ENCODE measurements at places on chromosomes 2 and 18.

DNA sequence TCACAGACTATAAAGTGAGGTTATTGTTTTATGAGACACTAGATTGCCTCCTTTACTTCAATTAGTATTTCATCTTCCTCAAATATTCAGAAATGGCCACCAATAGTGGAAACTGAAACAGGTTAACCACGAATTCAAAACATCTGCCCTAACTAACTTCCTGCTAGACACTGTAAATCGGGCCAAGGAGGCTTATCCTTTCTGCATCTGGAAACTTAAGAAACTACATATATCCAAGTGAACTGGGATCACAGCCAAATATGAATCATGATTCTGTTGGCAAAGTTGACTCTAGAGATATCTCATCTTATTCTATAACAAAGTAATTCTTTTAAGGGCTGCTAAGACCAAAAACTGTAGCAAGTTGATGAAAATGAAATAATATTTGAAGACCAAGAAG, 136.6 kb upstream of the ZC3H15 start:
- DNase-seq: no peak

DNA sequence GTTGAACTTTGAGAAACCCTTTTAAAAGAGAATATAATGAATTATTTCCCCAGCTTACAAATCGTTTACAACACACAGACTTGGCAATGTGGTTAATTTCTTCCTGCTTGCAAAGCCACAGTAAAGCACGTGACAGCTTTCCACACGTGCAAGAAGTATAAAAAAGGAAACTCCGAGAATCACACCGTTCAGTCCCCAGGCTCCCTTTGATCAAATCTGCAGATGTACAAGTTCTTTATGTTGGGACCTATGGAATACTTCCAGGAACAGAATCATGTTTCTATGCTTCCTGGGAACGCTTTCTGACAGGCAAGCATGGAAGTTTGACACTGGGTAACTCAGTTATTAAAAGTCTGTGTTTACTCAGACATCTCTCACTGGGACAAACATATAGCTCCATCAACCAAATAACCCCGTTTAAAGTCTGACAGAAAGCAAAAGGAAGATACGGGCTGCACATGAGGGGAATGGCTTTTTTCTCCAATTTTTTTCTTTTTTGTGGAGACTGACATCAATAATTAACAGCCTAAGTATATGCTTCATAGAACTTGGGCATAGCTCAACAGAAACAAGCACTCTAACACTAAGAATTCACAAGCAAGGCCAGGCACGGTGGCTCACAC, 134.8 kb downstream of the EIPR1 start:
- no peak for DNase-seq

GRCh38 chr2:8426550-8426949, 255.3 kb upstream of the ID2 start:
- DNase-seq: no peak

GRCh38 chr2:61247204-61247812, 85.3 kb downstream of the C2orf74 start:
- DNase-seq: no peak

DNA sequence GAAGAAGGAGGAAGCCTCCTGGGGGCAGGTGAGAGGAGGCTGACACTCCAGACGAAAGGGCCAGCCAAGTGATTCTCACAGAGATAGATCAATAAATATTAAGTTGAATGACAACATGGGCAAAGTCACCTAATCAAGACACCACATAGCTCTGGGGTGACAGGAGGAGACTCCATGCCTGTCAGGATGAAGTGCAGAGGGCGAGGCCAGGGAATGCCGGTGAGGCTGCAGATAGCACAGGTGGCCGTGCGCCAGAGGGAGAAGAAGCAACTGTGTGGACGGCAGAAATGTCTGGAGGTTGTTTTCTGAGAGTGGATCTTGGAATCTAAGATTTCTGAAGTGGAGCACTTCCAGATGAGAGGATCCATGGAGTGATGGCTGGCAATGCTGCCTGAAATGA, 71.4 kb downstream of the NAB1 start:
- DNase-seq: no peak

GRCh38 chr2:100262555-100263320, 59.6 kb downstream of the LONRF2 start:
- DNase-seq: no peak

- no peak for DNase-seq
These were observed 19.3 kb downstream of the STK36 start for GRCh38 chr2:218691234-218691633.

- no peak for DNase-seq
These were observed 9.3 kb downstream of the TMEM182 start for GRCh38 chr2:102771114-102771513.

DNA sequence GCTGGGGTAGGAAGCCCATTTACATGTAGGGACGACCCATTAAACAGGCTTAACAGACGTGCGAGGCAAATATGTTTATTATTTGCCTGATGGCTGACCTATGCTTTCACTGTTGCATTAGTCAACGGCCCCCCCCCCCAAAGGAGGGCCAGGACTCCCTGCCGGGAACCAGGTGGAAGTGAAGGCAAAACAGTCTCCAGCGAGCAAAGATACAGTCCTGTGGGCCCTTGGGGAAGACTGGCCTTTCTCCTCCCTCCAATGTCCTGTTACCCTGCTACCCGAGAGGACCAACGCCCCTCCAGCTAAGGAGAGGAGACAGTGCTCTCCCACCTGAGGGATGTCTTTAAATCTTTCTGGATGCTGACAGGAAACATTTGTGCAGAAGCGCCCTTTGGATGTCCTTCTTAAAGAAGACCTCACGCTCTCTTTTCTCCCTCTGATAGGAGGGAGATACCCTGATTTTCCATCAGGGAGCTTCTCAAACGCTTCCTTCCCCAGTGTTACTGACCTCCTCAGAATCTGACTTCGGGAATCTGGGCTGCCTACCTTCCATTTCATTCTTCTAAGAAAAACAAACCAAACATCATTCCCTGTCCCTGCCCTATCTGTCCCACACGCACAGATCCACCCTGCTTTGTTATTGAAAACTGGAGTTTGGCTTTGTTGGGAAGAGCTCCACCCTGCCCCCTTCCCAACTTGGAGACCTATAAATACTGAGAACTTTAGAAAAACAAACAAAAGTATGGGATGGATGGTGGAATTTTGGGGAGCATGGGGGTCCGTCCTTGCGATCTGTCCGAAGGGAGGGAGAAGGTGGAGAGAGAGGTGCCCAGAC, 135.9 kb upstream of the SIX3 start:
- no peak for DNase-seq

GRCh38 chr2:145254291-145254690, 734.4 kb upstream of the ZEB2 start:
- DNase-seq: no peak

DNA sequence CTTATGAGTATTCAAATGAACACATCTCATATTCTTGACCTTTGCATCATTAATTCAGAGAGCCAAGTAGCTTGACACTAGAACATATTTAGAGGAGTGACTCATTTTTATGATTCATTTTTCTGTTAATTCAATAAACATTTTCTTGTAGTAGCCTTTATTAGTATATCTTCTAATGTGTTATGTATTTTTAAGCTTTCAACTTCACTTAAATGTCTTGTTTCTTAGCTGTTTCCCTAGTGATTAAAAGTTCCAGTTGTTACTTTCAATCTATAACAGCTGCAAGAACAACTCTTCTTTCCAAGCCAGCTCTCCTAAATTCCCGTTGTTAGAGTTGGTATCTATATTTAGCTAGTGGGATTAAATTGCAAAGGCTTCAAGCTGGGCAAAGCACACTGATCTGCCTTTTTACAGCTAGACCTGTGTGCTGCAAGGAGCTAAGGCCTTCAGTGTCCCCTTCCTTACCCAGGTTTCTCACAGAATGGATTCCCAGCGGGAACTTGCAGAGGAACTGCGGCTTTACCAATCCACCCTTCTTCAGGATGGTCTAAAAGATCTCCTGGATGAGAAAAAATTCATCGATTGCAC, at the start of gene KLHL41:
Gene KLHL41, plus strand, starts transcription at position 405 of the 588 bp plus-strand sequence. Its CDS starts 77 bp downstream, at position 482.
- no peak for DNase-seq

- no peak for DNase-seq
These were observed 148.3 kb upstream of the KLHL14 start for GRCh38 chr18:32920796-32921787.

DNA sequence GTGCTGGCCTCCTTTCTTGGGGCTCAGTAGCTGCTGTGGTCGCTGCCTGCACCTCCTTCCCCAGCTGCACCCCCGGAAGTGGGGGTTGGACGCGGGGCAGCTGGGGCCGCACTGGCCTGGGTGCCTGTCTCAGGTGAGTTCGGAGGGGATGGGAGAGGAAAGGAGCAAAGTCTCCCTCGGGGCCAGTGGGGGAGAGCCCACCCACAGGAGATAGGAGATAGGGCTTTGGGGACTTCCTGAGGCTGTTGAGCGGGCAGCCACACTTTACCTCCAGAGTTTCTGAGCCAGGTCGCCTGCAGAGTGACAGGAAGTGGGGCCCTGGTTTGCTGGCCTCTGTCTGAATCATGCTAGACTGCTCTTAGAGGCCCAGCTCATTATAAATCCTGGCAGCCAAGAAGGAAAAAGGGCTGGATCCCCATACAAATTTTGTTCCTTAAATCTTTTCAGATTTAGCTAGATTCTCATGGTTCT, 8.1 kb downstream of the MBP start:
- no peak for DNase-seq

- no peak for DNase-seq
These were observed 1.3 kb downstream of the ADI1 start for GRCh38 chr2:3517948-3518495.

DNA sequence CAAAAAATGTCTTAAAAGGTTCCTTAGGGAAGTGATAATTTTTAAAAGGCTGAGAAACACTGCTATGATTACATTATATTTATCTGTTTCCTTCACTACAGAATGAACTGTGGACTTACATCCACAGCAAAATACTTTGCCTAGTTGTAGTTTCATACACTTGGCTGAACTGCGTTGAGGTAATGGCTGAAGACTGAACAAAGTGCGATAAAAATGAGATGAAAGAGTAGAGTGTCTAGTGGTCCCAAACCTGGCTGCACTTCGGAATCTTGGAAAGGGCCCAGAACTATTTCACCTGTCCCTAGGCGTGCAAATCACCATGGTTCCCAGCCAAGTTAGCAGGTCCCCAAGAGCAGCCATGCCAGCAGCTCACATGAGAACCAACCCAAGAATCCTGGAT, 18.2 kb upstream of the IHH start:
- no peak for DNase-seq

- DNase-seq: peak; percentile 83
These were observed 38.4 kb downstream of the RNF144A start for GRCh38 chr2:6955511-6956136.

DNA sequence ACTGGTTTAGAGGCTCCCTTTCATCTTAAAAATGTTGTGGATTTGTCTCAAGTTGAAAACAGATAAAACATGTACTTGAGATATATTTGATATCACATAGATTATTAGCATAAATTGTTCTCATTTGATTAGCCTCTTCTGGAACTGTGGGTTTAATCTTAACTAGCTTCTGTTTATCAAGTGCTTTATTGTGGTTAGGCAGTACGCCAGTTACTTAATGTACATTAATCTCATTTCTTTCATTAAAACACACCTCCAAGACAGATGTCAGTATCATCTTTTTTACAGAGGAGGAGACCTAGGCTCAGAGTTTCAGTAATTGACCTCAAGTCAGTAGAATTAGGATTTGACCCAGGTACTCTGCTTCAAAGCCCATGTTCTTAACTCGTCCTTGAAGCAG, 21.8 kb downstream of the SFTPB start:
- DNase-seq: no peak

DNA sequence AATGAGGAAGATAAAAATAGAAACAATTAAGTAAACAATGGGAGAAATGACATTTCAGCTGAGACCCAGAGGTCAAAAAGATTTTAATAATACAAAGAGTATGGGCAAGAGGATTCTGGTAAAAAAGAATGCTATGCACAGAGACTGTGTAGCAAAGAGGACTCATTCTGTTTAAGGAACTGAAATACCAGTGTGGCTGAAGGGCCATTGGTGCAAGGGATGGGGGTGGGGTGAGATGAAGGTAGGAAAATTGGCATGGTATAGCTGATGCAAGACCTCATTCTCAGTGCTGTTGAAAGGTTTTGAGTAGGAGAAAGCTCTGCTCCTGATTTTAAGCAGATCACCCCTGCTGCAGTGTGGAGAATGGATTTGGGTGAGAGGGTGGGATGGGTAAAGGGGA, 10.8 kb downstream of the GALNT1 start:
- no peak for DNase-seq

DNA sequence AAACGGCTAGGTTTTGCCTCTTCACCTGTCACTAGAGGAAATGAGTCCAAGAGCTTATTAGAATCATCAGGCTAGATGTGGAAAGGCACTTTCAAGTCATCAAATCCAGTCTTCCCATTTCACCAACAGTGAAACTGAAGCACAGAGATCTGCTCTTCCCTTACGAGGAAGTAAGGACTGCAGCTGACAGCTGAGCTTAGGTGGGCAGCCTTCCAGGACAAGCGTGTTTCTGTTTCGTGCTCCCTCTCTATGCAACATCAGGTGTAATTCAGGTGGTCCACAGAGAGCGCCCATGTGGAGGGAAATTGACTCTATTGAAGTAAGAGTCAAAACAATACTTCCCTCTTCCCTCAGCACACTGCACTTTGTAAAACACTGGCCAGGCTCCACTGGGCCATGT, 5.5 kb downstream of the CYRIA start:
- DNase-seq: no peak

- DNase-seq: no peak
These were observed 35.6 kb downstream of the B3GNT2 start for GRCh38 chr2:62231541-62231940.

Data from NCI-H187 treated with DMSO at 0.1 percent for 48 hours (cell line).